Activated CD4-positive, alpha-beta T cell treated with anti-CD3 and anti-CD28 coated beads, Interleukin-2, amount 10 ng/mL, durations not matched to agents 24 days and 14 days (primary cell): ENCODE measurements at places on chromosomes 3 and 15. TPM values are rescaled to one million over a fixed set of nuclear protein-coding genes. Genes with fewer than 3 reads are reported as not detected.

The XRN1 gene
- total RNA-seq: 43.8 and 49.5 TPM in 2 replicates

The THRB gene
- not detected in 2 replicates for total RNA-seq

The USP50 gene
- total RNA-seq: 0.24 and 0.42 TPM in 2 replicates

The IGDCC3 gene
- total RNA-seq: not detected in 2 replicates

The IFT80 gene
- 13.0 and 14.3 TPM in 2 replicates for total RNA-seq

The ECE2 gene
- total RNA-seq: not detected in 2 replicates

The SNTN gene
- total RNA-seq: not detected in 2 replicates

The LIPH gene
- total RNA-seq: not detected in 2 replicates

The TTLL13 gene
- total RNA-seq: 0.44 and 1.4 TPM in 2 replicates

The HIGD2B gene
- total RNA-seq: not detected in 2 replicates
